Parietal lobe (tissue), 2 donors: ENCODE measurements at places on chromosomes 6 and 20. TPM values are rescaled to one million over a fixed set of nuclear protein-coding genes. Genes with fewer than 3 reads are reported as not detected.

B4GALT5 gene
- total RNA-seq: 51.3 TPM

CCM2L gene
- 2.8 TPM for total RNA-seq

CGAS gene
- total RNA-seq: 1.6 TPM

TGM3 gene
- 0.31 TPM for total RNA-seq

LTB gene
- total RNA-seq: not detected

PPIL6 gene
- total RNA-seq: 24.1 TPM

SMLR1 gene
- total RNA-seq: not detected

FRK gene
- total RNA-seq: 0.63 TPM

RAET1E gene
- not detected for total RNA-seq

SOX18 gene
- total RNA-seq: 0.63 TPM

DOK5 gene
- 259 TPM for total RNA-seq

SAMD5 gene
- 22.5 TPM for total RNA-seq

LZTS3 gene
- 18.8 TPM for total RNA-seq

GJA1 gene
- 17.5 TPM for total RNA-seq

TSBP1 gene
- total RNA-seq: not detected

SLC22A7 gene
- total RNA-seq: 1.9 TPM

UBD gene
- not detected for total RNA-seq

C6orf58 gene
- total RNA-seq: 2.2 TPM

SLC17A3 gene
- not detected for total RNA-seq

SLC26A8 gene
- total RNA-seq: 3.8 TPM

DXO gene
- total RNA-seq: 10.0 TPM

ZSCAN23 gene
- 36.3 TPM for total RNA-seq

ELOVL2 gene
- total RNA-seq: 45.7 TPM

TNF gene
- not detected for total RNA-seq
